ENCODE measurements at places on chromosomes 3 and 15. TPM values are rescaled to one million over a fixed set of nuclear protein-coding genes. Genes with fewer than 3 reads are reported as not detected.
A peak's percentile ranks its signal among the peaks of the same experiment; 100 is the strongest.

- no peak for DNase-seq
Observed at GRCh38 chr15:39434751-39435238, 146.1 kb upstream of the THBS1 start.

GPR62 gene
- not detected for total RNA-seq

DNA sequence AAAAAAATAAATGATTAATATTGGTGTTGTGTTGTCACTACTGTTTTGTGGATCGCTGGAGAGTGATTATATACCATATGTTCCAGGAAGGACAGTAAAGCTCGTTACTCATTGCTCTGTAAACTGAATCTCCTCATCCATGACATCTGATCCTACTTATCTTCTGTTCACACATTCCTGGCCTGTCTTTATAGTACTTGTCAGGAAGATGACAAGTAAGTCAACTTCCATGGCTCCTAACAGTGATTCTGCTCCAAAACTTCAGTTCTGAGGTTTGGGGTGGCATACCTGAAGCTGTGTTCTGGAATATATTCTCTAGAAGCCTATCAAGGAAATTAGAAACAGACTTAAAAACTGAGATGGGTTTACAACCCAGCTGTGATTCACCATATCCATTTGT lies 288.9 kb downstream of the ZBBX start:
- no peak for DNase-seq

DNA sequence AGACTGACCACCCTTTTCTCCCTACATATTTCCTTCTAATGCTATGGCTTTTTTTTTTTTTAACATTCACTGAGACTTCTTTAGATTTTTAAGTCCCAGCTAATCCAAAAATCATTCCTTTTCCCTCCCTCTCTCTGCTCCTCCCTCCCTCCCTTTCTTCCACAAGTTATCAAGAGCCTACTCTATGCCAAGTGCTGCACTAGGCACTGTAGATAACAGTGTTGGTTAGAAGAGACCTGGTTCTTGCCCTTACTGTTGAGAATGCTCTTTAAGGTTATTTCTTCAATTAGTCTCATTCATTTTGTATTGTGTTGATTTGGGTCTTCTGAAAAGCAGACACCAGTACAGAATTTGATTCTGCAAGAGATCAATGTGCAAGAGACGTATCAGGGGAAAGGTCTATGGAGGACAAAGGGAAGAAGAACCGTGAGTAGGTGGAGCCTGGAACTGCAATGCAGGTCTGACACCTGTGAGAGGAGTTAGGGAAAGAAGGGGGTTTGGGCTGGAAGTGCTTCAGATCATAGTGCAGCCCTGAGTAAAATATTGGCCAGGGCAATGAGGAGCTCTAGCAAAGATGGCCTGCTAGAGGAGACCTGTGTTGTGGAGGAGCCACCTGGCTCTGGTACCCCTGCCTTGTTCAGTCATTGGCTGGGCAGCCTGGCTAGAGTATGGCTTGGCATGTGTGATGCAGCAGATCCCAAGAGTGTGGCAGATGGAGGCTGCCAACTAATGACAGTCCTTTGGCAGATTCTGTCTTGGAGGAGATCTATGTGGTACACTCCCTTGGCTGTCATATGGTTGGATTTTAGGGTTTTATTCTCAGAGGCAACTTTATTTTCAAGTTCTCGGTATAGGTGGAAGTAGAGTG lies 9.7 kb upstream of the PCOLCE2 start:
- DNase-seq, result no peak

- DNase-seq, result no peak
Observed at GRCh38 chr3:50324351-50325112, 2.0 kb upstream of the HYAL2 start.

DNA sequence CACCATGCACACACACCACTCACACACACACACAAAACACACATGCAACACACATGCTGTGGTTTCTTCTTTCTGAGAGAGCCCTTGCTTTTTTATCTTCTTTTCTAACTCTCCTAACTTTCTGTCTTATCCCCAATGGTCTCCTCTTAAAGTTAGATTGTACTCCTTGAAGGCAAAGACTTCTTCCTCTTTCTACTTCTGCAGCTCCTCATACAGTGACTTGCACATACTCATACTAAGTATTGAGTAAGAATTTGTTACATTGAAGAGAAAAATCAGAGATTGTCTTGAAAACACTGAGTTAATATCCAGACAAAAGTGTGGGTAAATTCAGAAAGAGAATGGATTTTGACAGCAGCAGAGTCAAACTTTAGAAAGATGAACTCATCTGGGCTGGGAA lies 64.4 kb downstream of the GTPBP8 start:
- DNase-seq, result no peak

GRCh38 chr15:100727291-100727851 lies 125.0 kb downstream of the ASB7 start:
- peak; percentile 73 for DNase-seq

EXD1 gene
- total RNA-seq, result not detected

ALCAM gene
- 9.9 TPM for total RNA-seq

GRCh38 chr15:90001683-90002427 lies 731 bp downstream of the ZNF710 start:
- no peak for DNase-seq

- DNase-seq, result no peak
Observed at GRCh38 chr15:69194025-69194827, 33.8 kb downstream of the GLCE start.

DNA sequence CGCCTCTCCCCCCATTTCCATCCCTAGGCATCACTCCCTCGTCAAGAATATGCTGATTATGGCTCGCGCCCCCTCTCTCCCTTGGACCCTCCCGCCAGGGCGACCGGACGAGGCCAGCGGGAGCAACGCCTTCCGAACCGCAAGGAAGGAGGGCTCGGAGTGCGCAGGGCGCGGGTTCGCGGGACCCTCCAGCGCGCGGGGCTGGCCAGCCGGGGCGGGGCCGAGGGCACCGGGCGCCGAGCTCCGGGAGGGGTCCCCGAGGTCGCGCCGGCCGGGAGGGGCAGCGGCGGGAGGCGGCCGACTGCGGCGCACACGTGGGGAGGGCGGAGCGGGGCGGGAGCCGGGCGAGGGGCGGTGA lies 483 bp downstream of the EHD4 start:
- peak; percentile 89 for DNase-seq
